HFF-Myc (cell line): ENCODE measurements at places on chromosomes 11 and 22.

DNA sequence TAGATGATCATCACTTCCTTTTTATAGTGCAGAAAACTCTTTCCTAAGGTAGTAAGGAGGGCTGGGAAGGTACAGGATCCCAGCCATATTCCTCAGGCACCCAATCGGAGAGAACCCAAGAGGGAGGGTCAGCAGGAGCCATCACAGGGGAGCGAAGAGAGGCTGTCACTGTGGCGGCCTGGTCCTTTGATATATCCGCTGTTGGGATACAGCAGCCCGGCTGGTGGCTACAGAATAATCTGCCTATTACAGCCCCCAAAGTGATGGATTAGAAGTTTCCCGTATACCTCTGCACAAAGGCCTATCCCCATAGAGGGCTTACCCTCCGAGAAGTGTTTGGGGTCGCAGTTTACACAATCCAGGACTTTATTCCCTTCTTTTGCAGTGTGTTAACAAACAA is 48.5 kb downstream of the OR4D9 start:
- no peak for DNase-seq

- DNase-seq = no peak
These were observed 126.5 kb downstream of the CASP12 start for GRCh38 chr11:104771763-104772162.

- peak; percentile 76 for DNase-seq
These were observed 57.4 kb downstream of the CLMP start for GRCh38 chr11:123137431-123138224.

GRCh38 chr11:107385361-107385981 is 72.2 kb downstream of the CWF19L2 start:
- DNase-seq = no peak

DNA sequence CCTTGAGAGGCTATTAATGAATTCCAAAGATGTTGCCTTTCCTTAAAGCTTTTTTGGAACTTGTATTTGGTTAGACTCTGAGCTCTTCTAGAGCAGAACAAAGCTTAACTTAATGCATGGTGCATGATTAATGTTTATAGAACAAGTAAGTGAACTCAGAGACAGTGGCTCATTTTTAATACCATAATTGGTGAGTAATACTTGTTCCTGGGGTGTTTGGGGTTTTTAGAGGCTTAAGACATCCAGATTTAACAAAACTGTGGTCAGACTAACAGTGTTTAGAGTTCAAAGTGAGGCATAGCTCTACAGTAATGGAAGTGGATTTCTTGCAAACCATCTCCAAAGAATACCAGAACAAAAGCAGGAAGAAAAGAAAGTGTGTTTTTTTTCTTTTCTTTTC is 73.7 kb upstream of the CTSC start:
- DNase-seq = peak; percentile 59

DNA sequence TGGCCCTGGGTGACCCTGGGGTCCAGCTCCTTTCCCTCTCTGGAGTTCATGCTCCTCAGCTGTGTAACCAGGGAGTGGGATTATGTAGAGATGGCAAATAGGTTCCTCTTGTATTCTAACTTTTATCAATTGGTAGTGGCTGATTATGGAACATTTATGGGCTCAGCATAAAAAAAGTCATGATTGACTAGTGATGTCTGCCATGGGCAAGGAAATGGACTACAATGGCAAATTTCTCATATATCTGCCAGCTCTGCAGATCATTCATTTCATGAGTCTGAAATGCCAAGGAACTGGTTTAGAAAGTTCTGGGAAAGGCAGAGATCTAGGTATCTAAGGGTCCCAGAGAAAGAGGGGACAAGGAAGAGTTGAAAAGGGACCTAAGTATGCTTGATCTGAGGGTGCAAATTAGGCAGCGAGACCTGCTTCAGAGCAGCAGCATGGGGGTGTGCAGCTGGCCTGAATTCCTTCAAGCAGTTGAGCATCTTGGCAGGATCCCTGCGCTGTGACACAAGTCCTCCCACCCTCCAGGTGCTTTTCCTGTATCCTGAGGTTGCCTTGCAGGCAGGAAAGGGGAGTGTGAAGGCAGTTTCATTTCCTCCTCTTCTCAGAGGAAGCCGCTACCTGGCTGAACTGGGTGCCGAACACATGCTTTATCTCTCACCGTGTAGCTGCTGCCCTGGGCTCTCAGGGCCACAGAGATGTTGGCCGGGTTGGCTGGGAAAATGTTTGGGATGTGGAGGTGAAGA is 10.4 kb downstream of the SLC15A3 start:
- no peak for DNase-seq

- DNase-seq = no peak
These were observed 23.8 kb upstream of the CAPRIN1 start for GRCh38 chr11:34027516-34028408.

DNA sequence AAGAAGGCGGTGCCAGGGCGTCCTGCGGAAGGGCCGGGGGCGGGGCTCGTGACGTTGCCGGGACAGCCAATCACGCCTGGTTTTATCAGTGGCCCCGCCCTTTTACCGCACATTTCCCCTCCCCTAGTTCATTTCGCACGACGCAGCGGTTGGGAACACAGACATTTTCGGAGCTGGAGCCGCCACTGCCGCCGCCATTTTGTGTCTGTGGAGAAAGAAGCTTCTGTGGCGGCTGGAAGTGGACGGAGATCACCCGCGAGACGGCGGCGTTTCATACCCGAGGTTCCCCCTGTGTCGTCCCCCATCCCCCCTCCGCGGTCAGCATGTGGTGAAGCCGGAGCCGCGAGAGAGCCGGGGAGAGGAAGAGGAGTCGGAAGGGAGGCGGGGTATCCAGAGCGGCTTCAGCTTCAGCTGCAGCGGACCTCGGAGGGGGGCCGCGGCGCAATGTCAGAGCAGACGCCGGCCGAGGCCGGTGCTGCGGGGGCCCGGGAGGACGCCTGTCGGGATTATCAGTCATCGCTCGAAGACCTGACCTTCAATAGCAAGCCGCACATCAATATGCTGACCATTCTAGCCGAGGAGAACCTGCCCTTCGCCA is at the start of gene PCF11:
PCF11 (plus strand) TSS at position 136 of the 598 bp plus-strand sequence; CDS start at position 445, 309 bp downstream.
- DNase-seq = no peak

DNA sequence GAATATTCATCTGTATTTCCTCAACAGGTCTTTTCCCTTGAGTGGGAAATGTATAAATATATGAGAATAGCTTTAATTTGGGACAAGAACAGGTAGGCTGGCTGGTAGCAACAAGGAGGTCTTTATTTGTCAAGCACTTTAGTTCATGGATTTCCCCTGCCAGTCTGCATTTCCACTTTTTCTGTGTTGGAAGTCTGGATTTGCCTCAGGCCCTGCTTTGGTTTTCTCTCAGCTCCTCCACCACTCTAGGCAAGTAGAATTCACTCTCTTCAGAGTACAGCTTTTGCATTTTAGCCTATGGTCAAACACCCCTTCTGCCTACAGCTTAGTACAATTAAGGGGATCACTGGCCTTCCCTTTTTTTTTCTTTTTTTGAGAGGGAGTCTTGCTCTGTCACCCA is 57.1 kb downstream of the QSER1 start:
- DNase-seq = no peak

DNA sequence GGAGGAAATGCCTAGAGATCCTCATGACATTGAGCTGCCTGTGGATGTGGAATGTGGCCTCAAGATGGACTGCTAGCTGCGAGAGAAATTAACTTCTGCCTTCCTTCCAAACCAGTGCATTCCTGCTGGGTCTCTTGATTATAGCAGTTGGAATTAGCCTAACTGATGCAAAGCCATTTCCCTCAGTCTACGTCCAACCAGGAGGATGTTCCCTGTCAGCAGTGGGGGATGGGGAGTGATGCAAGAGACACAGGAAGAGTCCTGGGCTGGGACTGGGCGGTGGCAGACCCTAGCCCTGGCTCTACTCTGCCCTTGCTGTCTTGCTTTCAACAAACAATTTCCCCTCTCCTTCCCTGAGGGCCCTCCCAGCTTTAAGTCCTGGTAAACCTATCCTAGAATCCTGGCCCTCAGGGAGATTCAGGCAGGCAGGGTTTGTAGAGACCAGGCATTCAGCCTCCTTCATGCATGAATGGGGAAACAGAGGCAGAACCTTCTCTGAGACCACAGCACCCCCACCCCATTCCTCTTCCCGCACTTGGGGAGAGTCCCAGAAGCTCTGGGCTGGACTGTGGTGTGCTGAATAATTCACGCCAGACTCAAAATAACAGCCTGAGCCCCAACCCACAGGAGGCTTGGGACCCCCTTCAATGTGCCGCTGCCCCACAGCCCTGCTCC is 17.0 kb downstream of the C11orf96 start:
- DNase-seq = no peak

DNA sequence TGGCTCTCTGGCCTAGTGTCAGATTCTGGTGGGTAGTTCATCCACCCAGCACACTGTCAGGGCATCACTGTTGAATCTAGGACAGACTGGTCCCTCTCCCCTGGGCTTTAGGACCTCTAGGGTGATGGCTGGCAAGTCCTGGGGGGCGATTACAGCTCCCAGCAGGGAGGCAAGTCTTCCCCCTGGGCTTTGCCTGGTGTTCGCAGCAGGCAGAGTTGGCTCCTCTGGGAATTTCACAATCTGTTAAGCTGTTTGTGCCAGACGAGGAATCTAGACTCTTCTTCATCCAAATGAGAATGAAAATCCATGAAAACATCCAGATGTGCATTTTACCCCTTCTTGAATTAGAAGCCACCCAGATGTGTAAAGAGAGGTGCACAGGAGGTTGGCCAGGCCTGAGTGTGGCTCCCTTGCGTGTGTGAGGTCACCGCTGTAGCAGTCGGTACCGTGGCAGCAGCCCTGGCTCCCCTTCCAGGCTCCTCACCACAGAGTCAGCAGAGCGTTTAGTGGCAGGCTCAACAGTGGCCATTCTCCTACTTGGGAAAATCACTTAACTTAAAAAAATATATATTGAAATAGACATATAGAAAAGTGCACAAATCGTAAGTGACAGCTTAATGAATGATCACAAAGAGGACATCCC is 99.9 kb upstream of the TBCEL start:
- no peak for DNase-seq

DNA sequence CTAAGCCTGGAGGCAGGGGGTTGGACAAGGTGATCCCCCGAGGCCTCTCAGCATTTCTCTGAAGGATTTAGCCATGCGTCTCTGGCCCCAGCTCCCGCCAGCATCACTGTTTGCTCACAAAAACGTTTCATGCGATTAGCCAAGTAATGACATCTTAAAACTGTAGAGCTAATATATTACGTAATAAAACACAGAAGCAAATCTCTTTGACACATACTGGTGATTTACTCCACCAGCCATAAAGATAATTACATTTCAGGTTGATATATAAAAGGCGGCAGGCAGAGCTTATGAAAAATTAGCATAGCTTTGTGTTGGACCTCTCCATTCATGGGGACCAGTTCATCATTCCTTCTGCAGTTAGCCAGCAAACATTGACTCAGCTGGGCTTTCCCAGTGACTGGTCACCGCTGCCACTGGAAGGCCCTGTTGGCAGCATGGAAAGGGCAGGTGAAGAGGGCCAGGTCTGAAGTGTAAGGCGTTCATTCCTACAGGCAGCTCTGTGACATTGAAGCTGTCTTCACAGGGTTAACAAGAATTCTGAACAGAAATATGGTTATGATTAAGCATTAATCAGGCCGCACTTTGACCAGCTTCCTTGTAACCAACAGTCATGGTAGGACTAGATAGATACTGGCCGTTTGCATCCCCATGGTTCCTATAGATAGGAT is 150.3 kb downstream of the NECTIN1 start:
- DNase-seq = no peak

DNA sequence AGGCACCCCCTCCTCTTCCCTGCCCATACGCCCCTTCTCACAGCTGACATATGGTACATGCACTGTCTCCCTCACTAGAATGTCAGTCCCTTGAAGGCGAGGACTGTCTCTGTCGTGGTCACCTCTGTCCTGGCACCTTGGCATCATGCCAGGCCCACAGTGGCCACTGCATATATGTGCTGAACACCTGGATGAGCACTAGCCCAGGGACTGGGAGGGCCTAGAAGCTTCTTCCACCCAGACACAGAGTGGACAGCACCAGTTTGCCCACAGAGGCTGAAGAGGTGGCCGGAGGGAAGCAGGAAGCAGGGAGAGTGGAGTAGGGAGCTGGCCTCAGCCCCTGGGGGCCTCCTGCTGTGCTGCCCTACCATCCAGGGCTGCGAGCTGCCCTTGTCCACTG is 28.6 kb downstream of the VPS37C start:
- no peak for DNase-seq

- no peak for DNase-seq
These were observed 25.9 kb downstream of the IGSF9B start for GRCh38 chr11:133930767-133931448.
